NCI-H524 treated with DMSO at 0.1 percent for 48 hours (cell line): ENCODE measurements at places on chromosomes 12 and 14.

GRCh38 chr14:87043667-87044200 is 949.2 kb downstream of the GALC start:
- no peak for DNase-seq

DNA sequence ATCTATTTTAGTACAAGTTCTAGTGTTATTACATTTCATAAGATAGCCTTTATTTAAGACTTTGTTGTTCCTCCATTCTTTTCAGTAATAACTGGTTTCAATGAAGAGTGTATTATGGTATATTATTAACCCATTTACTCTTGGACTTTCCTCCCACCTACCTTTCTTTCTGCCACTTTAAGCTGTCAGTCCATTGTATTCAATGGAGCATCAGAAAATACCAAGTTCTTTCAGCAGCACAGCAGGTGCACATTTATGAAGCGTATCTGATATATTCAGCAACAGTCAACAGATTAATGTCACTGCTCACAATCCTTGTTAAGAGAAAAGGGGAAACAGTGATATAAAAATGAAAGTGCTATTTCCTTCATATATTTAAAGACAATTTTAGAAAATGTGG is 660.9 kb downstream of the C12orf50 start:
- DNase-seq = no peak

- DNase-seq = peak; percentile 39
Observed at GRCh38 chr14:91373591-91374254, 43.9 kb downstream of the CCDC88C start.

DNA sequence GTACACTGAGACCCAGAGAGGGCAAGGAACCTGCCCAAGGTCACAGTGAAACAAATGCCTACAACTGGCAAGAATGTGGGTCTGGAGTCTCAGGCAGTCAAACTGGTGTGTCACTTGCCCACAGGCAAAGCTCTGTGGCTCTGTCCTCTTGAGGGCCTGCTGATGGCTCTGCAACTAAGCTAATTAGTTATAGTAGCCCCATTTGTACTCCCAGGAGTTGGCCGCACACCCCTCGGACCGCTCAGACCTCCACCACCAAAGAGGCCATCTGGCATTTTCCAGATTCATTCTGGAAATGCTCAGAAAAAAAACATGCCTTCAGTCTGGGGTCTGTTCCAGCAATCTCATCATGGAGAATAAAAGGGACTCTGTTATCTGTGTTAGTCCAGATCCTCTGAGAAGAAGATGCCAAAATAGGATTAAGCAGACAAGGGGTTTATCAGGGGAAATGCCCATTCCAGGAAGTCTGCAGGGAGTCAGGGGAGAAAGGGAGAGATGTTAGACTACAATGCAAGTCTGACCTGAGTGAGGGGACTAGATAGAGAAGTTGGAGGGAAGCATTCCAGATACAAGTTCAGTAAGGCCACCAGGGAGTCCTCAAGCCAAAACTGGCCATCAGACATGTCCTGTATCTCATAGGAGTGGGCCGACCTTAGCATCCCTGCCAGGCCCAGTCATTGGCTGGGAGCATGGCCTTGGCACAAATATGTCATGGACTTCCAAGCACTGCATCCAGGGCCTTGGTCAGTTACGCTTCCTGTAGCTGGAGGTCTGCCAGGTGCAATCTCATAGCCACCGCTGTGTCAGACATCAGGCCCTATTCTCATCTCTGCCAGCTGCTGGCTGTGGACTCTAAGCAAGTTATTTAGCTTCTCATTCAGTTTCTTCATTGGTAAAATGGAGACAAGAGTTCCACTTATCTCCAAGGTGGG is 15.4 kb upstream of the OAS1 start:
- DNase-seq = no peak

DNA sequence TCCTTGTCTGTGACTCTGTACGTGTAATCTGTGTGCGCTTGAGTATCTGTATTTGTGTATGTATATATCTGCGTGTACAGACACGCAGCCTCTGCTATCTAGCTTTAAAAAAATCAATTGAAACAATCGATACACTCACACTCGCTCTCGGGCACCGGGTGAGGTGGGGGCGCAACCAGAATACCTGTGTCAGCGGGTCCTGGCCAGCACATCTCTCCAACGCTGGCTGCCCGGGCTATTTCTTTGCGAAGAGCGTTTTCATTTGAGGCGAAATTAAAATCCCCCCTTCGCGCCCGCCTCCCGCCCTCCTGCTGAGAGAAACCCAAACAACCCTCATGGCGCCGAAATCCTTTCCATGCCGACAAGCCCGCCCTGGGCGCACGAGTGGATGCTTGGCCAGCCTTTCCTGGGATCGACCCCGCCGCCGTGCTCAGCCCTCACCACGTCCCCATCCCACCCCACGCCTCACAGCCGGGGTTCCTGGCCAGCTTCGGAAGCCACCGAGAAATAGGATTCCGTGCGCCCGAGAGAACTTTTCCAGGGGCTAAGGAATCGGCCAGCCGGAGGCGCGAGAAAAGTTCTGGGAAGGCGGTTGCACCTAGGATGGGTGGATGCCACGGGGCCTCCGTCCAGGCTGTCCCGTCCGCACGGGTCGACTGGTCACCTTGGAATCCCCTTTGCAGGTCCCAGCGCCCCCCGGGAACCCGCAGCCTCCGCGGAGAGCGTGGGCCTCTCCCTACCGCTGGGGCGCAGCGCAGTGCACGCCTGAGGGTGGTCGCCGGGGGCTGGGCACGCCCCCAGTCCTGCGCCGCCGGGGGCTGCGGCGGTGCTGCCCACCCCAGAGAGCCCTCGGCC is 1.0 kb downstream of the ZDHHC22 start:
- DNase-seq = no peak

DNA sequence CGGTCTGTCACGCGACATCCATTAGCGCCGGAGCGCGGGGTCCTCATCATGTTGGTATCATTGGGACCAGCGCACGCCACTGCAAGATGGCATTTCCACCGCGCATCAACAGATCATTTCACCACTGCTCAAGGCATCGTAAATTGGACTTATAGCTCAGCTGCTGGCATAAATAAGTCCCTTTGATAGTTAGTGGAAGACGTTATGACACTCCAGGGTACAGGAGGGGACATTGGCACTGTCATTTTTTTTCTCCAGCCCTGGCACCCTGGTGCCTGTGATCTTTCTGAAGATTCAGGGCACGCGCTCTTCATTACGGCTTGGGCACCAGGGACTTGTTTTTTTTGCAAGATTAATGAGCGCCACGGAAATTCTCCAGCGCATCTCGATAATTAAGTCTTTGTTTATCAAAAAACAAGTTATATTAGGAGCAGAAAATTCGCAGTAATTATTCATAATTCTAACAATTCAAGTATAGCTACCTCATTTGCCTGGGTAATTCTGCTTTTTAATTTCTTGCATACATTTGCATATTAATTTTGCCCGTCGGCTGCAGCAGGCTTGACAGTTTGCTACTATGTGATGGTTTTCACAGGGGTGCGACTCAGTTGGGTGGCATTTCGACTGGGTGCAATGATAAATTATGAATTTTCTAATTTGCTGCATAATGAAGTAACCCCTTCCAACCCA is 167.7 kb downstream of the VRK1 start:
- no peak for DNase-seq

DNA sequence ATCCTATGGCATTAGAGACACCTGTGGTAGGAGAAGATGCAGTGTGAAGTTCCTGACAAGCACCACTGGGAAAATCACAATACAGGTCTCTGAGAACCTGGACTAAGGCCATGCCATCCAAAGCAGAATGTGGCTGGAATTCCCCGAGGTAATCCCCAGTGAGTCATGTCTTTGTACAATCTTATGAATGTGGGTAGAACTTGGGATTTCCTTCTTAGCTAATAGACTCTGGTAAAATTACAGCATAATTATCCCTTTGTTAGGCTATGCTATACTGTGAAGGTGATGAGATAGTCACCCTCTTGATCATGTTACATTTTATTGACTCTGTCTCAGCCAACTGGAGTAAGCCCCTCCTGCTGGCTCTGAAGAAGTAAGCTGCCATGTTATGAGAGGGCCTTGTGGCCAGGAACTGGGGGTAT is 224.3 kb upstream of the DCN start:
- DNase-seq = no peak

DNA sequence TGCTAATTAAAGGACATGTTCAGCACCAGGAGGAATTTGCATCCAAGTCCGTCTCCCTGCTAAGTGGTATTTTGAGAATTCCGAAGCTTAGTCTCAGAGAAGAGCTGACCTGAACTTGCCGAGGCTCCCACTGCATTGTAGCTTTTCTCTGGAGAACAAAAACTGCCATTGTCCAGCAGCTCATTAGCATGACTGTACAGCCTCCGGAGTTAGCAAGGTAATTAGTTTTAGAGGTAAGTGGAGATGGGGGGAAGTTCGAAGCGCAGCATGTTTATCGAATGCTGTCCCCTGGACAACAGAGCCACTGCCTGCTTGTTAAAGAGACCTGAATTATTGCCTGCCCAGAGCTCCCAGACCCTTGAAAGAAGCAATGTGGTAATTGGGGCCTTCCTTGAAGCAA is 160.3 kb upstream of the PELI2 start:
- no peak for DNase-seq

GRCh38 chr14:94680862-94681288 is 68.7 kb downstream of the SERPINA3 start:
- DNase-seq = no peak

GRCh38 chr14:93752980-93753561 is 35.2 kb downstream of the PRIMA1 start:
- no peak for DNase-seq

DNA sequence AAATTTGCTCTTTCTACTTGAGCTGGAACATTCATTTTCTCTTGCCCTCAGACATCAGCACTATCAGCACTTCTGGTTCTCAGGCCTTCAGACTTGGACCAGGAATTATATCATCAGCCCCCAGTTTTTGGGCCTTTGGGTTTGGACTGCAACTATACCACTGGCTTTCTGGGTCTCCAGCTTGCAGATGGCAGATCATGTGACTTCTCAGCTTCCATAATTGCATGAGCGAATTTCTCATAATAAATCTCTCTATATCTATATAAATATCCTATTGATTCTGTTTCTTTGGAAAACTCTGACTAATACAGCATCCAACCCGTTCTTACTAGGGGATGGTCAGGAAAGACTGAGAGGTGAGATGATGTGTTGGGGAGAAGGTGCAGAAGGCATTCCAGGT is 22.4 kb upstream of the DYRK2 start:
- no peak for DNase-seq

DNA sequence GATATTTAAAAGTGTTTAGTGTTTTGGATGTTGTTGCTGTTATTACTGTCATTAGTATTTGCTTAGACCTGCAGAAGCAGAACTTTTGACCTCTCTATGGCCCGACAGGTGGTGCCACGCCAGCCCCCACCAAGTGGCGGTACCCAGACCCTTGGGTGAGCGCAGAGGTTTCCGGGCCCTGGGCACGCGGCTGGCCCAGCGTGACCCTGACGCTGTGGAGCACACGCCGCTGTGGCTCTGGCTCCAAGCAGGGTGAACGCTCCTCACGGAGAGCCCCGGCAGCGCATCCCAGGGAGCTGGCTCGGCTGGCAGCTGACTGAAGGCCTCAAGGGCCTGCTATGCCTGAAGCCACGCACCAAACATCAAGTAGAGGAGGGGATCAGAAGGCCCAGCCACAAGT is 22.6 kb downstream of the SLC25A47 start:
- DNase-seq = no peak

DNA sequence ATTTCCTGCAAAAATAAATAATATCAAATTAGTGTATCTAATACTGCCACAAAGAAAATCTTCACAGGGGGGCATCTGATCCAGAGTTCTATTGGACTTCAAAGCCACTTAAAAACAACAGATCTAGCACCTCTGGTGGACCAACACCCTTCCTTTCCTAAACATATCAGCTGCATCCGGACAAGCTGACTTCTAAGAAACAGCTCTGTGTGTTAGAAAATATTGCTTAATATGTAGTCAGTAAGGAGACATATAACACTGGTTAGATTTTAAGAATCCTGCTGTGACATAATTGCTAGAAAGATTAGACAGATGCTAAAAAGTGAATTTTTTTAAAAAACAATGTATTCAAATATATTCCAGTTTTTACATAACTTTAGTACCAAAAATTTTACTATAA is 61.1 kb upstream of the PTPRB start:
- no peak for DNase-seq

DNA sequence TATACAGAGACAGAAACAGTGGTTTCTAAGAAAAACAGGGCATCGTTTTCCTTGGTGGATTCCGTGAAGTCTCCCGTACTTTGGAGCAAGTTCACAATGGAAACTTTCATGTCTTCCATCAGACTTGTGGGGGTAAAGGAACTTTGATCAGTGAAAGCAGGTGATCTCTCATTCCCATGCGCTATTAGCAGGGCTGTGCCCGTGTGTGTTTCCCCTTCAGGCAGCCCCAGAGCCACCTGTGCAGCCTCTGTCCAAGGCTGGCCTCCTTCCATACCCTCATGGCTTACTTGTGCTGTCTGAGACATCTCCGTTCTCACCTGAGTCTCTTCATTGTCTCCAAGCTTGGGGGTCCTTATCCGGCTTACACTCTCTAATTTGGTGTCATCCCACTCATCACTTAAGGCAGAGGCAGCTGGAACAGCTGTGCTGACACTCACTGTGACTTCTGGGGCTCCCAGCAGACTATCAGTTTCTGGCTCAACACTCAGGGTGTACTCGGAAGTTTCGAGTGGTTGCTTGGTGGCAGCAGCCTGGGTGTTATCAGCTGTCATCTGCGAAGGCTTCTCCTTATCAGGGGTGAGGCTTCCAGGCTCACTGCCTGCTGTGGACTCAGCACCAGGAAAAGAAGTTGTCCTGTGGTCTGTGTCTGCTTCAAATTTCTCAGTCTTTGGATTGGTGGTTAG is 13.8 kb downstream of the ARMH4 start:
- no peak for DNase-seq

DNA sequence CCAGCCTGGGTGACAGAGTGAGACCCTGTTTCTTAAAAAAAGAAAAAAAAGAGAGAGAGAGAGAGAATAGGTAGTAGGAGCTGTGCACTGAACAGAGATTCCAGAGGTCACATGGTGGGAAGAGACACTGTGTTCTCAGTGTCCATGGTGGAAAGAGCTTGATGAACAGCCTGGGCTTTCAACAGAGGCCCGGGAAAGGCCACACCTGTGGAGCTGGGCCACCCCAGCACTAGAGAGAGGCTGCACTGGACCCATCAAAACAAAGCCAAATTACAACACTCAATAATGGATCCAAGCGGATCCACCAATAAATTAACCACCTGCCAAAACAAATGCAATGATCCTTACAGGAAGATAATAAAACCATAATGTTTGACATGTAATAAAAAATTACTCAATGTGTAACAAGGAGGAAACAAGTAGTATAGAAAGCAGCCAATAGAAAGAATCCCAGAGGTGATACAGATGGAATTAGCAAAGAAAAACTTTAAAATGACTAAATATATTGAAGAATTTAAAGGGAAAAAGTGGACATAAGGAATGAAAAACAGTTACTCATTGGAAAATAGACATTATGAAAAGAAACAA is 44.8 kb upstream of the BCL2L14 start:
- no peak for DNase-seq

- DNase-seq = no peak
Observed at GRCh38 chr12:22231836-22232235, 102.7 kb downstream of the ST8SIA1 start.
